Naive thymus-derived CD4-positive, alpha-beta T cell (primary cell): ENCODE measurements at places on chromosomes 13 and 19.

DNA sequence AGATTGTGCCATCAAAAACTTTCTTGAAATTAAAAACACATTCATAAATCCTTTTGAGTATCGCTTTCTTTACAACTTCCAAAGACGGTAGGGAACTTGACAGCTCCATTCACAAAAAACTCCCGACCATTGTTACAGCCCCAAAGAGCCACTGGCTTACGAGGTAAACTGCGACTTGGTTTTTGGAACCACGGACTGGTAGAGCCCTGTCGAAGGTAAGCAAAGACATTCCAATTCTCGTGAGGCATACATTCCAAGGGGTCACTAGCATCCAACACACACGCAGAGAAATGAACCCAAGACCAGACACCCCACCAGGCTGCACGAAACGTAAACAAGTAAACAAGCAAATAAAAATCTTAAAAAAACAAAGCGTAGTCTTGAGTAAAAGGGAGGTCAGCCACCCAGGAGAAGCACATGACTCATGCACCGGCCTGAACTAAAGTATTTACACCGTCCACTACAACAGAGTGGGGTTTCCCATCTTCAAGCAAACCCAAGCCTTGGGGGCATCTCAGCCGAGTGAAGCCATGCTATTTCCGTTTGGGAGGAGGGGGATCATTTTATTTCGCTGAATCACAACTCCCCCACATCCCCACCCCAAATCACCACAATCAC lies 1.4 kb downstream of the BRD4 start:
- peaks cover 40% of the 10 kb centered on the region for H3K4me1 ChIP-seq
- no peaks in the 10 kb centered on the region for H3K36me3 ChIP-seq
- no peak for DNase-seq
- H3K4me3 ChIP-seq, result peak overlapping the region; percentile 79
- no peaks in the 10 kb centered on the region for H3K27me3 ChIP-seq

GRCh38 chr13:84297251-84297650 lies 415.0 kb upstream of the SLITRK1 start:
- no peaks in the 10 kb centered on the region for H3K27me3 ChIP-seq
- H3K4me3 ChIP-seq, result no peak overlapping the region
- no peaks in the 10 kb centered on the region for H3K4me1 ChIP-seq
- H3K36me3 ChIP-seq, result no peaks in the 10 kb centered on the region
- no peak for DNase-seq

DNA sequence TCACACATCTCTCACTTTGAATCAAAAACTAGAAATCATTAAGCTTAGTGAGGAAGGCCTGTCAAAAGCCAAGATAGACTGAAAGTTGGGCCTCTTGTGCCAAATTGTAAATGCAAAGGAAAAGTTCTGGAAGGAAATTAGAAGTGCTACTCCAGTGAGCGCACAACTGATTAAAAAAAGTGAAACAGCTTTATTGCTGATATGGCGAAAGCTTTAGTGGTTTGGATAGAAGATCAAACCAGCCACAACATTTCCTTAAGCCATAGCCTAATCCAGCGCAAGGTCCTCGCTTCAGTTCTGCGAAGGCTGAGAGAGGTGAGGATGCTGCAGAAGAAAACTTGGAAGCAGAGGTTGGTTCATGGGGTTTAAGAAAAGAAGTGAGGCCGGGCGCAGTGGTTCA lies 7.6 kb downstream of the PCCA start:
- peaks cover under 1% of the 10 kb centered on the region for H3K4me1 ChIP-seq
- no peaks in the 10 kb centered on the region for H3K36me3 ChIP-seq
- DNase-seq, result no peak
- H3K27ac ChIP-seq, result no peak overlapping the region

GRCh38 chr19:7461841-7462629 lies 26.8 kb downstream of the PEX11G start:
- H3K4me3 ChIP-seq, result no peak overlapping the region
- H3K4me1 ChIP-seq, result no peaks in the 10 kb centered on the region
- H3K27me3 ChIP-seq, result no peaks in the 10 kb centered on the region
- no peak overlapping the region for H3K27ac ChIP-seq
- no peak for DNase-seq

DNA sequence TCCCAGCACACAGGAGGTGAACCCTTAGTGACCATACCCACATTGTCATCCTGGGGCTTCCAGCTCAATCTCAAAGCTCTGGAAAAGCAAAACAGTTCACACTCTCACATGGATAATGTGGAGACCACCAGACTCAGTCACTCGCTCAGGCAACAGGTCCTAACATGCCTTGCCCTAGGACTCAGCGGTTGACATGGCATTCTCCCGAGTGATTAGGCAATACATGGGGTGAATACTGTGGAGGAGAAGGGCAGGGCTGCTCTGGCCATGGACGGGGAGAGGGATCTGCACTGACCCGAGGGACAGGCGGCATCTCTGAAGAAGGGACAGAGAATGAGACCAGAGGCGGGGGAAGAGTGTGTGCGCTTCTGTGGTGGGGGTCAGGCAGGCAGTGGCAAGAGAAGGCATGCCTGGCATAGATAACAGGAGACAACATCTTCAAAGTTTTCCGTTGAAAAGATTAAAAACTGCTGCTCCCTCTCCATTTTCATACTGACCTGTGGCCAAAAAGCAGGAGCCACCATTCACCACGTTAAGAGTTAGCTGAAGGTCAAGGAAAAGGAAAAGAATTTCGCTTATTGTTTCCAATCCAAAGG lies 44.5 kb upstream of the EPHX3 start:
- DNase-seq, result no peak
- no peaks in the 10 kb centered on the region for H3K27me3 ChIP-seq
- H3K36me3 ChIP-seq, result peaks cover 12% of the 10 kb centered on the region
- H3K4me1 ChIP-seq, result peaks cover 42% of the 10 kb centered on the region
- no peak overlapping the region for H3K4me3 ChIP-seq
- H3K27ac ChIP-seq, result no peak overlapping the region

GRCh38 chr19:45913874-45914830 lies at the start of gene NANOS2:
TSS of gene NANOS2 (minus strand) at chr19:45914778. CDS start at chr19:45914693, 85 bp downstream.
- no peak for DNase-seq
- H3K4me3 ChIP-seq, result no peak within 1 kb of the TSS
- H3K4me1 ChIP-seq, result no peaks in the 10 kb centered on the region
- no peak within 1 kb of the TSS for H3K27ac ChIP-seq
- H3K27me3 ChIP-seq, result no peaks in the 10 kb centered on the region

DNA sequence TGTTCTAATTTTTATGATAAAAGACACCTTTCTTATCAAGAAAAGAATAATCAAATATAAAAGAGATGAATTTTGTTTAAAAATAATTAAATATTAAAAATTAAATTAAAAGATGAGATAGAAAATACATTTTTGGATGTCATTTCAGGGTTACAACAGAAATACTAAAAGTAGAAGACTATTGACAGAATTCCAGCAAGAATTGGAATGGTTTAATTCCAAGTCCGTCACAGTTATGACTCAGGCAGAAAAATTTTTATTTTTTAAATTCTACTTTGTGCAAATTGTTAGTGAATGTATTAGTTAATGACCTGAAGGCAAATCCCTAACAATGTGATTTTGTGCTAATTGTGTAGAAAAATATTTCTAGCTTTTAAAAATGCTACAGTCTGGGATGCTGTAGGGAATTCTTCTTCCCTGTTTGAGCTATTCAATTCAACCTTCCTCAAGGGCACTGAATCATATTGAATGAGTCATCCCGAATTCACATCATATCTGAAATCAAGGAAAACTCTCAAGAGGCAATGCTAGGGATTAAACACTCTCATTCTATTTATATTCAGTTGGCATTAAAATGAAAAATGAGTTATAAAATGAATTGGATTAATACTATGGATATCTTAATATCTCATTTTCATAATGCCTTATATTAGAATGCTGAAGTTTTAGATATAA lies 633.5 kb upstream of the ATXN8OS start:
- DNase-seq, result no peak
- H3K36me3 ChIP-seq, result no peaks in the 10 kb centered on the region
- no peaks in the 10 kb centered on the region for H3K27me3 ChIP-seq
- H3K4me3 ChIP-seq, result no peak overlapping the region

DNA sequence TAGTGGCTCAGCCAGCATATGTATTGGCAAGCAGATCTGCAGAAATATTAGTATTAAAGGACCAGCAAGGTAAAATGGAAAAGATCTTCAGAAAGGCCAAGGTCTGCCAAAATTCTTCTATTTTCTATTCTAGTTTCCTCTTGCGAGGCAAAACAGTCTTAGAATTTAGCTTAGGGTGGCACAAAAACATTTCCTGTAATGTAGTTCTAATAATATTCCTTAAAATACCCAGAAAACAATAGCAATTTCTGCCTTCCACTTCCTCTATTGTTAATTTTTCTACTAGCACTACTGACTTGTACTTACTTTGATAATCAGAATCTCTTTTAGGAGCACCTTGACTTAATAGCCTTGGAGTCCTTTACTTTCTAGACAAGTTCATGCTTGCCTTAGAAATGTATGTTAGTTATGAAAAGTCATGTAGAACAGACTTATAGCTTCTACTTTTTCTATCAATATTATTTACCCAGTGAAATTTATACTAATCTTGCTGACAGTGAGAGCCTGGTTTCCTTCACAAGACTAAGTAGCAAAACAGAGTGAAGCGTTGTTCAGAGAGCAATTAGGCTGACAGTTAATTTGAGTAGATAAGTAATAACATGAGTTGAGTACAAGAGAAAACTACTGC lies 23.9 kb upstream of the LPAR6 start:
- no peaks in the 10 kb centered on the region for H3K27me3 ChIP-seq
- H3K4me3 ChIP-seq, result no peak overlapping the region
- H3K36me3 ChIP-seq, result no peaks in the 10 kb centered on the region
- peaks cover 21% of the 10 kb centered on the region for H3K4me1 ChIP-seq
- H3K27ac ChIP-seq, result peak overlapping the region; percentile 14
- DNase-seq, result no peak

- H3K4me1 ChIP-seq, result peaks cover 2% of the 10 kb centered on the region
- no peak overlapping the region for H3K4me3 ChIP-seq
- H3K27ac ChIP-seq, result no peak overlapping the region
- peaks cover 14% of the 10 kb centered on the region for H3K36me3 ChIP-seq
Measured at GRCh38 chr19:49326165-49326704, 1.2 kb upstream of the SLC6A16 start.

DNA sequence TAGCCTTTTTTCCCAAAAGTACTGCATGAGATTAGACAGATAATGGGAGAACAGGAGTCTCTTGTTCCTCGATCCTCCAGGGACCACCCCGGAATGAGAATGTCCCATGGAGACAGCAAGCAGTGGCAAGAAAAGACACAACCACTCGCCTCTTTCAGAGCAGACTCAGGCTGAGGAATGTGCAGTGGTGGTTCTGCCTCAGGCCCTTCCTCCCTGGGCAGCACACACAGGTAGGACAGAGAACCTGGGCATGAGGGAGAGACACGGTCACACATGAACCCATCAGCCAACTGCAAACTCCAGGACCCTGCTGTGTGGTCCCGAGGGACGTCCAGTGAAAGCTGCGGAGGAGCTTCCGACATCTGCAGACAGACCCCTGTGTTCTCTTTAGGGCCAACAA lies 31.0 kb downstream of the CRYL1 start:
- no peaks in the 10 kb centered on the region for H3K27me3 ChIP-seq
- H3K4me3 ChIP-seq, result no peak overlapping the region
- no peaks in the 10 kb centered on the region for H3K4me1 ChIP-seq
- H3K36me3 ChIP-seq, result no peaks in the 10 kb centered on the region

DNA sequence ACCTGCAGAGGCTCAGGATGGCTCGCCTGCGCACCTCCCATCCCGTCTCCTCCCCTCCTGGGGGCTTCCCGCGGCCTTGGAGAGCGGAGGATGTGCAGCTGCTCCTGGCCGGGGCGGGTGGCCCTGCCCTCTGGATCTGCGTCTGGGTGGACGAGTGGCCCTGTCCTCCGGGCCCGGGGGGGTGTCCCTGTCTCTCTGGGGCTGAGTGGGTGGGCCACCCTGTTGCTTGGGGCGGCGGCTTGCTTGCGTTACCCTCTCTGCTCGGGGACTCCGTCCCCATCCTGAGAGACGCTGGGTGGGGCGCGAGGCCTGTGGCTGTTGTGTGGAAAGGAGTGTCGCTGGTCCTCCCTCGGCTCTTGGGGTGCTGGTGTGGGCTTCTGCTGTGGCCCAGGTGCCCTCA lies 34.6 kb downstream of the DOT1L start:
- DNase-seq, result no peak
- H3K36me3 ChIP-seq, result no peaks in the 10 kb centered on the region
- H3K27ac ChIP-seq, result no peak overlapping the region
- no peak overlapping the region for H3K4me3 ChIP-seq
- H3K27me3 ChIP-seq, result no peaks in the 10 kb centered on the region
- H3K4me1 ChIP-seq, result no peaks in the 10 kb centered on the region

DNA sequence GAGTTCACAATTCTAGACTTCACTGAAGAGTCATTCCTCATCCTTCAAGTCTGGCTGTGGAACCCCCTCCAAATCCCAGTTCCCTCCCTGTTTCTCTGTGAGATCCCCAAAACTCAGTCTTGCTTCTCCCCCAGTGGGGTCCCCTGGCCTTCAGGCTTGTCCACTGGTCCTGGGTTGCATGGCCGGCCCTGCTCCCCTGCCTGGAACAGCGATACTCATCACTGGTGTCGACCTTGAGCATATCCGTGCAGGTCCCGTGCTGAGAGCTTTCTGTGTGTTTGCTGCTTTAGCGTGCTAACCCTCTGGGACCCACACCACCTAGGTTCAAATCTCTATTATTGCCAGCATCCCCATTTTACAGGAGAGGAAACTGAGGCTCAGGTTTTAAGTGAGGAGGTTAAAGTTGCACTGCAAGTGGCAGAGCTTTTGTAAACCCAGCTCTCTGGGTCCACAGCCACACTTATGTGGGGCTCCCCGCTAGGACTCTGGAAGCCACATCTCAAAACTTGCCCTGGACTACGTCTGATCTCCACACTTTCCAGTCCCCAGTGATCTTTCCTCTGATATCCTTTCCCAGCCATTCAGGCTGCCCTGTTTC lies 15.5 kb downstream of the LIPE start:
- no peak overlapping the region for H3K27ac ChIP-seq
- no peak for DNase-seq
- H3K27me3 ChIP-seq, result no peaks in the 10 kb centered on the region
- no peaks in the 10 kb centered on the region for H3K4me1 ChIP-seq

GRCh38 chr13:36795463-36795862 lies 23.6 kb upstream of the RFXAP start:
- H3K27ac ChIP-seq, result no peak overlapping the region
- no peak overlapping the region for H3K4me3 ChIP-seq
- DNase-seq, result no peak
- no peaks in the 10 kb centered on the region for H3K4me1 ChIP-seq
- H3K36me3 ChIP-seq, result no peaks in the 10 kb centered on the region
- no peaks in the 10 kb centered on the region for H3K27me3 ChIP-seq
